ENCODE measurements at places on chromosomes 1 and 21. TPM values are rescaled to one million over a fixed set of nuclear protein-coding genes. Genes with fewer than 3 reads are reported as not detected.

MTMR11 gene
- total RNA-seq, result 2.3 TPM

LCE5A gene
- not detected for total RNA-seq

EFNA1 gene
- total RNA-seq, result 1.6 TPM

SLC1A7 gene
- total RNA-seq, result not detected

GREM2 gene
- 0.43 TPM for total RNA-seq

RNU1-3 gene
- total RNA-seq, result 1,082 TPM

RAD54L gene
- total RNA-seq, result 118 TPM

CD160 gene
- total RNA-seq, result 0.64 TPM

CCDC17 gene
- 3.6 TPM for total RNA-seq

ACAP3 gene
- 38.3 TPM for total RNA-seq

MROH9 gene
- total RNA-seq, result not detected

TIE1 gene
- total RNA-seq, result 0.36 TPM

FBXO2 gene
- 2.0 TPM for total RNA-seq

CD1B gene
- total RNA-seq, result not detected

ITLN1 gene
- total RNA-seq, result not detected

HSD11B1 gene
- 5.2 TPM for total RNA-seq

KCNJ15 gene
- total RNA-seq, result 1.5 TPM
